ENCODE measurements at places on chromosomes 16 and 17. TPM values are rescaled to one million over a fixed set of nuclear protein-coding genes. Genes with fewer than 3 reads are reported as not detected.

Gene TADA2A
- total RNA-seq, result 25.6 TPM

Gene CACNG3
- total RNA-seq, result not detected

Gene EVPLL
- not detected for total RNA-seq

Gene USP31
- 19.6 TPM for total RNA-seq

Gene PRAC2
- total RNA-seq, result not detected

Gene PRSS21
- total RNA-seq, result not detected

Gene ITGAD
- total RNA-seq, result 0.54 TPM

Gene CCL1
- not detected for total RNA-seq

Gene CACNG1
- total RNA-seq, result not detected

Gene UTS2R
- total RNA-seq, result not detected

Gene ZNF629
- total RNA-seq, result 13.4 TPM

Gene HES7
- total RNA-seq, result 0.30 TPM

Gene ADCY9
- 30.6 TPM for total RNA-seq

Gene CNTD1
- total RNA-seq, result 0.81 TPM

Gene KREMEN2
- not detected for total RNA-seq

Gene MT3
- total RNA-seq, result 1.6 TPM

Gene POLR3K
- 6.1 TPM for total RNA-seq

Gene OR3A3
- not detected for total RNA-seq

Gene NEK8
- 1.6 TPM for total RNA-seq

Gene WNT3
- total RNA-seq, result 0.96 TPM

Gene HOXB1
- not detected for total RNA-seq

Gene SLC35G6
- not detected for total RNA-seq

Gene SCARF1
- total RNA-seq, result 31.6 TPM

Gene CD79B
- 7.1 TPM for total RNA-seq

Gene FAM83G
- total RNA-seq, result 7.1 TPM

Gene PITPNM3
- 3.6 TPM for total RNA-seq

Gene KCNJ18
- total RNA-seq, result not detected

Gene XAF1
- total RNA-seq, result 74.8 TPM

Gene IL32
- 30.2 TPM for total RNA-seq

Gene CDK3
- 7.2 TPM for total RNA-seq

Gene SOST
- total RNA-seq, result 21.7 TPM

Gene HOXB8
- total RNA-seq, result 1.0 TPM

Gene LRRC45
- 4.3 TPM for total RNA-seq

Gene FBXL20
- total RNA-seq, result 29.8 TPM

Gene CHAD
- not detected for total RNA-seq

Gene NPIPB8
- total RNA-seq, result 8.6 TPM

Gene TMEM238L
- not detected for total RNA-seq

Gene TLE7
- total RNA-seq, result not detected

Gene PLXDC1
- 7.2 TPM for total RNA-seq

Gene SCIMP
- total RNA-seq, result 6.1 TPM

Gene PDIA2
- total RNA-seq, result not detected

Gene EVI2A
- 15.5 TPM for total RNA-seq

Gene RAP1GAP2
- total RNA-seq, result 7.7 TPM

Gene STX1B
- 0.84 TPM for total RNA-seq

Gene CBFA2T3
- total RNA-seq, result 9.4 TPM
